ENCODE measurements at places on chromosomes 1 and 21.

DNA sequence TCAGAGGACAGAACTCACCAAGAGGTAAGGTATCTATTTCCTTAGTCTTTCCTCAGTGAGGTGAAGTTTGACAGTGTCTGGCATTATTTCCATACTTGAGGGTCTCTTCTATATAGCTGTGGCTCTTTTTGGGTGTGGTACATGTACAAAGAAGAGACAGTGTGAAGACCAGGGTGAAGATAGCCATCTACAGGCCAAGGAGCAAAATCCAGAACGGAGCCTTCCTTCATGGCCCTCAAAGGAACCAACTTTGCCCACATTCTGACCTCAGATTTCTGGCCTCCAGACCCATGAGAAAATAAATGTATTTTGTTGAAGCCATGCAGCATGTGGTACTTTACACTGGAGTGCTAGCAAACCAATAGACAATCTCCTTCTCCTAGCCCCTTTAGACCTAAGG lies 858.5 kb upstream of the B3GALT2 start:
- no peak for DNase-seq

DNA sequence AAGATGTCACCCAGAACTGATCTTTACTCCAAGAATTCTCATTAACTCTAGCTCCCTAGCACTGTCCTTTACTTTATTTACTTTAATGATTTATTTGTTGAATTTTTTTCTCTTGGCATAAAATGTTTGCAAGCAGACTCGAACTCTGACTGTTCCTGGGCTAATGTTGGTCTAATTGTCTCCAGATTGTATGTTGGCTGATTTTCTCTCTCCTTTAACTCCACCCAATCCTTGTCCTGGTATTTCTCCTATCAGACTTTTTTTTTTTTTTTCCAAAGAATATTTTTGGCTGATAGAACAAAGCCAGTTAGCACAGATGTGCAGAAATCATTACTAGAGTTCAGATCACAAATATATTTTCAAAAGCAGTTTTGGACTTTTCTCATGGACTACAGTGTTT lies 82.6 kb downstream of the ATF6 start:
- no peak for DNase-seq

DNA sequence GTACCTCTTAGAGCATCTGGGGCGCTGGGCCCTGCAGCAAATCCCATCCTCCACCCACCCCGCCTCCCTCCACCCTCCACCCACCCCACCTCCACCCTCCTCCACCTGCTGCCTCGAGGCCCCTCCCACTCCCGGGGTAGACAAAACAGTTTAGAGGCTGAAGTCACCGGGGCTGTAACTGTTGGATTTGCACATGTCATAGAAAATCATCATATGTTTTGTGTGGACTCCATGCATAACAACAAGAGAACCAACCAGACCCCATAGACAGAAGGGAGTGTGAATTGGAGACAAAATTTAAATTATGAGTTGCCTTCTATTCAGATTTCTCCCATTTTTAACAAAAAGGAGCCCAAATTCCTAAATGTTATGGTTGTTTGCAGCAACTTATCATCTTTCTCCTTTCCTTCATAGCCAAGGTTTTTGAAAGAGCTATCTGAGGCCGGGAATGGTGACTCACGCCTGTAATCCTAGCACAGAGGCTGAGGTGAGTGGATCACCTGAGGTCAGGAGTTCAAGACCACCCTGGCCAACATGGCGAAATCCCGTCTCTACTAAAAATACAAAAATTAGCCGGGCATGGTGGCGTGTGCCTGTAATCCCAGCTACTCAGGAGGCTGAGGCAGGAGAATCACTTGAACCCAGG lies 28.2 kb upstream of the LGALS8 start:
- DNase-seq: no peak

DNA sequence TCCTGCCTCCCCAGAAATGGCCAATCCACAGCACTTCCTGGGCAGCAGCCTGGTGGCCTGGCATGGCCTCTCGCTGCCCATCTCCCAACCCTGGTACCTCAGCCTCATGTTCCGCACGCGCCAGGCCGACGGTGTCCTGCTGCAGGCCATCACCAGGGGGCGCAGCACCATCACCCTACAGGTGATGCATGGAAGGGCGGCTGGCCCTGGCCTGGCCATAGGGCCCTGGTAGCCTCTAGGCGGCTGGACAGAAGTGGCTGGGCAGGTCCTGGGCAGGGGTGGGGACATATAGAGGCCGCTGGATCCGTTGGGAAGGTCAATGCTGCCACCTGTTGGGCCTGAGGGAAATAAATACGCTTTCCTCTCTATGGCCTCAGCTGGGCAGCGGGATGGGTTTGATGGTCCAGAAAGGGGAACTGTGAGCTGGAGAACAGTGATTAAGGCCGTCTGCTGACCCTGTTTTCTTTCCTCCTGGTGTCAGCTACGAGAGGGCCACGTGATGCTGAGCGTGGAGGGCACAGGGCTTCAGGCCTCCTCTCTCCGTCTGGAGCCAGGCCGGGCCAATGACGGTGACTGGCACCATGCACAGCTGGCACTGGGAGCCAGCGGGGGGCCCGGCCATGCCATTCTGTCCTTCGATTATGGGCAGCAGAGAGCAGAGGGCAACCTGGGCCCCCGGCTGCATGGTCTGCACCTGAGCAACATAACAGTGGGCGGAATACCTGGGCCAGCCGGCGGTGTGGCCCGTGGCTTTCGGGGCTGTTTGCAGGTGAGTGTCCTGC lies 14.4 kb downstream of the CELSR2 start:
- DNase-seq: peak; percentile 65

DNA sequence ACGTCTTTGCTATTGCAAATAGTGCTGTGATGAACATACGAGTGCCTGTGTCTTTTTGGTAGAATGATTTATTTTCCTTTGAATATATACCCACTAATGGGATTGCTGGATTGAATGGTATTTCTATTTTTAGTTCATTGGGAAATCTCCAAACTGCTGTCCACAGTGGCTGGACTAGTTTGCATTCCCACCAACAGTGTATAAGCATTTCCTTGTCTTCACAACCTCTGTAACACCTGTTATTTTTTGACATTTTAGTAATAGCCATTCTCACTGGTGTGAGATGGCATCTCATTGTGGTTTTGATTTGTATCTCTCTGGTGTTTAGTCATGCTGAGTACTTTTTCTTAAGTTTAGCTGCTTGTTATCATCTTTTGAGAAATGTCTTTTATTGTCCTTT lies 215.0 kb downstream of the FMN2 start:
- no peak for DNase-seq

GRCh38 chr1:99533909-99534637 lies 111.8 kb upstream of the PALMD start:
- DNase-seq: no peak

DNA sequence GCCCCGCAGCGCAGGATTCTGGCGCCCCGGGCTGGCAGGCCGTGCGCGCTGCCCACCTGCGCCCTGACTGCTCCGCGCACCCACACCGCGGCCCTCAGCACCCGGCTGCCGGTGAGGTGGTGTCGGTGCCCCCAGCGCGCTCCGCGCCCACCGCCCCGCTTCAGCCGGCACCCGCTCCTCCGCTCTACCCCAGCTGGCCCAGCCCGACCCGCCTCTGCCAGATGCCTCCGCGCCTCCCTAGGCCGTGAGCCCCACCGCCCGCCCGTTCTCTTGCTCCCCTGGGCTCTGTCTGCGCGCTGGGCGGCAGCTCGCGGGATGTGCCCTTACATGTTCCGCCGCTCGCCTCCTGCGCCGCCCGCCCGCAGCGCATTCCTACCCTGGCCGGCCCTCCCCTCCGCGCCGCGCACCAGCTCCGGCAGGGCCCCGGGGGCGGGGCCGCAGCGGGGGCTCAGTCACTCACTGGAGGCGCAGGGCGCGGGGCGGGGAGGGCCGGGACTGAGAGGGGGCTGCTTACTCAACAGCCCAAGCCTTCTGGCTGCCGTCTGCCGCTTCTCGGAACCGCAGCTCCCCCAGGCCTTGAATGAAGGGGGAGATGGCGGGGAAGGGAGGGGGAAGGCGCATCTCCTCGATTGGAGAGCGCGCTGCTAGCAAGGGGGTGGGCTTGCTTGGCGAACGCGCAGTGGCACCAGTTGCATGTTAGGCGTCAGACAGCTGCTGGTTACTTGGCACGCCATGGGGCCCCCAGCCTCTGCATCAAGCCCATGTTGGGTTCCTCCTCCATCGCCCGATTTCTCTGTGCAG lies at the start of gene PHLDA3:
Gene PHLDA3 (minus strand): TSS at position 345 of the 801 bp plus-strand sequence. CDS start 402 bp downstream, outside the sequence.
- DNase-seq: no peak

DNA sequence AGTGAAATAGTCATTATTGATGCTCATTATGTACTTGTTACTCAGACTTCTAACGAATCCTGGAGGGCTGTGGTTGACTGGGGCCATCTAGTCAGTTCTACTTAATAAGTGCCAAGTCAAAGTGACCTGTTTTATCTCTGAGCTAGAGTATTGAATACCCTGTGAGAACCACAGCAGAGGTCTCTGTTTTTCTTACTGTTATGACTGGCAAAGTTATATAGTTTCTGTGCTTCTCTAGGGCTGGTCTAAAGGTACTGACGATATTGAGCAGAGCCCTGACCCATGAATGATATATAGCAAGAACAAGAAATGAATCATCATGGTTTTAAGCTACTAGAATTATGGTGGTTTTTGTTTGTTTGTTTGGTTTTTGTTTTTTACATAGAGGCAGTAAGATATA lies 555.8 kb downstream of the PLA2G4A start:
- DNase-seq: no peak

- no peak for DNase-seq
Measured at GRCh38 chr1:158087320-158087927, 93.3 kb upstream of the CD1D start.

- no peak for DNase-seq
Measured at GRCh38 chr1:97138515-97139032, 417.0 kb downstream of the PTBP2 start.

DNA sequence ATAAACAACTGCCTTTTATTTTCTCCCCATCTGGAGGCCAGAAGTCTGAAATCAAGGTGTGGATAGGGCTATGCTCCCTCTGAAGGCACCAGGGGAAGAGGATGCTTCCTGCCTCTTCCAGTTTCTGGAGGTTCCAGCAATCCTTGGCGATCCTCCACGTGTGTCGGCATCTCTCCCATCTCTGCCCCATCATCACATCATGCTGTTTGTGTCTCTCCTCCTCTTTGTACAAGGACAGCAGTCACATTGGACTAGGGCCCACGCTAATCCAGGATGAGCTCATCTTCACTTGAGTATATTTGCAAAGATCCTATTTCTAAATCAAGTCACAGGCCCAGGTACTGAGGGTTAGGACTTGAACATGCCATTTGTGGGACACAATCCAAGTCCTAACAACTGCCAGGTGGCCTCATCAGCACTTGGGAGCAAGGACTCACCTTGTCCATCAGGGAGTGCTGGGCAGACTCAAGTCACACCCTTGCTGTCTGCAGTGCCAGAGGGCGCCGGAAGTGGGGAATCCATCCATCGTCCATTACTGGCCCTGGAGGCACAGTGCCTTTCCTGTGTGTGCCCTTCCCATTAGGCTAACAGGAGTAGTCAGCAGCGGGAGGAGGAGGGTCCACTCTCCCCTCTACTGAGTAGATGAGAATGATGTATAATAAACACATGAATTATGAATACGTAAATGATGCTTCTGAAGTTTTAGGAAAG lies 185.4 kb upstream of the AJAP1 start:
- DNase-seq: no peak

- DNase-seq: no peak
Measured at GRCh38 chr1:223201967-223202366, 58.9 kb upstream of the TLR5 start.

DNA sequence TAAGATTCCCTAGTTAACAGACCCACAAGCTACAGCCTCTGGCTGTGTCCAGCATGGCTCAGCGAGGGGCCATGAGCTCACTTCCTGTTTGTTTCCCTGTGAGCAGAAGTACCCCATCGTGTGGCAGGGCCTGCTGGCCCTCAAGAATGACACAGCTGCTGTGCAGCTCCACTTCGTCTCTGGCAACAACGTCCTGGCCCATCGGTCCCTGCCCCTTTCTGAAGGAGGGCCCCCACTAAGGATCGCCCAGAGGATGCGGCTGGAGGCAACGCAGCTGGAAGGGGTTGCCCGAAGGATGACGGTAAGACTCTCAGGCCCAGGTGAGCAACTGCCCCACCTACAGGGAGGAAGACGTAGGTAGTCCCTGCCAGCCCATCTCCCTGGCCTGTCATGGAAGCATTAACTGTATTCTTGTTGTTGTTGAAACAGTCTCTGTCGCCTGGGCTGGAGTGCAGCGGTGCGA lies 38.2 kb downstream of the ZBTB17 start:
- no peak for DNase-seq

DNA sequence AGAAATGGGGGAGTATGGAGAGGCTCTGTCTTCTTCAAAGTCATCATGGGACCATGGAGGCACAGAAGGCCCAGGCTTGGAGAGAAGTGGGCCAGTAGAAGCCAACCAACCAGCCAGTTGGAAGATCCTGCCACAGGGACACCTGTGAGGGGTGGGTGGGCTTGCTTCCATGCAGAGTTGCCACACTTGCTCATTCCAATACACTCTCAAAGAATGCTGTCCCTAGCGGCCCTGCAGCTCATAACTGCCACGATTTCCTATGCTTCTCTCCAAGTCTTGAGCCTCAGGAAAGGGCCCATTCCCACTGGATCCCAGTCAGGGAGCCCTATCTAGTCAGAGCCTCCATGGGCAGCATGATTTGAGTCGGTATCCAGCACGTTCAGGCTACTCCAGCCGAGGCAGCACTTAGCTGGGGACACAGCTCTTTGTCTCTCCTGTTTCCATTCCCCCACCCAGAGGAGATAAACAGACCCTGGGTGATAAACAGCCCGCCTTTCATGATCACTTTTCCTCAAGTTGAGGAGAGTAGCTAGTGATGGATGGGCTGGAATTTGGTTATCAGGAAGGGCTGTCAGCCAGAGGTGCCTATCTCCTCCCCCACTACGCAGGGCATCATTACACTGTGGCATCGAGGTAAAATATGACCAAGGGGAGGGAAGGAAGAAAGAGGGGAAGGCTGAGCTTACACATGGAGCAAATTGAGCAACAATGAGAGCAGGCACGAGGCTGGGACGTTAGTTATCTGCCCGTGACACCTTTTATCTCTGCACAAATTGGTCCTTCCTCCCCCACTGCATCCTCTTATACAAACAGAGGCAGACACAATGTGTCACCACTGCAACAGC lies 64.6 kb downstream of the ERI3 start:
- DNase-seq: no peak

GRCh38 chr21:44789880-44790279 lies 11.7 kb downstream of the UBE2G2 start:
- DNase-seq: no peak
